ENCODE measurements at places on chromosomes 4 and X.

DNA sequence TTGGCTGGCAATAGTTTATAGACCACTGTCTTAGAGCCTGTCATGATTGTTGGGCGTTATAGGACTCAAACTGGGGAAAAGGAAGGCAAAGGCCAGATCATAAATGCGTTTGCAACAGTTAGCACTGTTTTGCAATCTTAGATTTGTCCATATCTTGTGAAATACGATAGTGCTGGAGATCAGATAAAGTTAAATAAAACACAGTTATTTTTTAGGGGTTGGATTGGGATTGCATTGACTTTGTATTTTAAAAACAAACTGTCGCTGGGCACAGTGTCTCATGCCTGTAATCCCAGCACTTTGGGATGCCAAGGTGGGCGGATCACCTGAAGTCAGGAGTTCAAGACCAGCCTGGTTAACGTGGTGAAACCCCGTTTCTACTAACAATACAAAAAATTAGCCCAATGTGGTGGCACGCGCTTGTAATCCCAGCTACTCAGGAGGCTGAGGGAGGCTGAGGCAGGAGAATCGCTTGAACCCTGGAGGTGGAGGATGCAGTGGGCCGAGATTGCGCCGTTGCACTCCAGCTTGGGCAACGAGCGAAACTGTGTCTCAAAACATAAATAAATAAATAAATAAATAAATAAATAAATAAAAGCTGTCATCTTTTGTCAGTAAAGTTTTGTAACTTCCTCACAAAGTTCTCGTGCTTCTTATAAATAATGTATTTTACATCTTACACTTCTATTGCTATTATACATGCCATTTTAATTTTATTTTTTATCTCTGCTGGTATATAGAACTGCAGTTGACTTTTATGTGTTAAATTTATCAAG lies 117.2 kb downstream of the KDM6A start:
- no peak for DNase-seq

- DNase-seq, result no peak
Observed at GRCh38 chrX:40863671-40864070, 128.3 kb upstream of the MED14 start.

GRCh38 chrX:133638285-133638684 lies 223.0 kb upstream of the GPC4 start:
- no peak for DNase-seq

DNA sequence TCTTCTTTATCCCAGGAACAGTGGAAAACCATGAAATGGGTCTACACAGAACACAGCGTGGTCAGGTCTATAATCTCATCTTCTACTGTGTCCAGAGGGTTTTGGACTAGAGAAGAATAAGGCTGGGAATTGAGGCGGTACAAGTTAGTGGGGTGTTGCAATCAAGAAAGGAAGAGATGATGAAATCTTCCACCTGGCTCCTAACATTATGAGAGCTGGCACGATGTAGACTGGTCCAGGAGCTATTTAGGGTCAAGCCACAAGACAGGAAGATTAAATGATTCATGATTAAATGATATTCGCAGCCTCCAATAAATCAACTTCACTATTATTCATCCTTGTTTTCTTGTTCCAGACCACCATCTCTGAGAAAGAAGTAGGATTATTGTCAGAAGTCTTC lies 88.0 kb downstream of the ARSF start:
- no peak for DNase-seq

GRCh38 chrX:153200462-153200861 lies 21.4 kb downstream of the MAGEA1 start:
- DNase-seq, result no peak

DNA sequence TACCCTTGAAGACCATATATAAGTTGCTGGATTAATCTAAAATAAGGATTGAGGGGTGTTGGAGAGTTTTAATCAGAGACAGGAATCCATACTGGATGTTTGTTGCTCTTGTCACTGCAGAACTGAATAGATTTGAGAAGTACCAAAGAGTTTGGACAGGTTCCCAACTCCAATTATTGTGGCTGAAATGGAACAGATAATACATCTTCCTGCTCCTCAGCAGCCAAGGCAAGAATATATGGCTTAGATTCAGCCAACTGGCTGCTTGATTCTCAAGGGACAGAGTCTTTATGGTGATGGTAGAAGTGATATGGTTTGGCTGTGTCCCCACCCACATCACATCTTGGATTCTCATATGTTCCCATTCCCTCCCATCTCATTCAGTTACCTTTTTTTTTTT lies 97.0 kb upstream of the PDHA2 start:
- no peak for DNase-seq

GRCh38 chrX:28665778-28666177 lies 78.5 kb downstream of the IL1RAPL1 start:
- no peak for DNase-seq

DNA sequence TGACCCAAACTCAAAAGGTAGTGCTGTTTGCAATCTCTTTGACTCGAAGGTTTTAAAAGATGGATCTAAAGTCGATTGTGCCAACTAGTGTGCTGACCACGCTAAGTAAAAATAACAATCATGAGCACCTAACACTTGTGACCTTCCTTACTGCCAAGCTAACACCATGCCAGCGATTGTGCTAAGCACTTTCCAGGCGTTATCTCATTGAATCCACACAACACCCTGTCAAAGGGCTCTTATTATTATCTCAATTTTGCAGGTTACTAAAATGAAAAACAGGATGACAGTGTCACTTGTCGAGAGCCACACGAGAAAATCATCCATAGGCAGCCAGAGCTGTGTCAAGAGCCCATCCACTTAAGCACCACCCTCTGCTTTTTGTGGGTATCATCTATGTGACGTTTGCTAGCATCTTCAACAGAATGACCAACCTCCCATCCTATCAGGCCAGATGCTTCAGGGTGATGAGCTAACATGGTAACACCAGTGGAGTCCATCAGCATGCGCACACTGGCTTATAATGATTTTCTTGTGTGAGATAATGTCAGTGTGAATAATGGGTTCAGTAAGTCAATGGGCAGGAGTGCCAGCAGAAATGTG lies 893 bp upstream of the GAB3 start:
- DNase-seq, result no peak

GRCh38 chr4:83516042-83516772 lies 19.7 kb upstream of the GPAT3 start:
- no peak for DNase-seq

DNA sequence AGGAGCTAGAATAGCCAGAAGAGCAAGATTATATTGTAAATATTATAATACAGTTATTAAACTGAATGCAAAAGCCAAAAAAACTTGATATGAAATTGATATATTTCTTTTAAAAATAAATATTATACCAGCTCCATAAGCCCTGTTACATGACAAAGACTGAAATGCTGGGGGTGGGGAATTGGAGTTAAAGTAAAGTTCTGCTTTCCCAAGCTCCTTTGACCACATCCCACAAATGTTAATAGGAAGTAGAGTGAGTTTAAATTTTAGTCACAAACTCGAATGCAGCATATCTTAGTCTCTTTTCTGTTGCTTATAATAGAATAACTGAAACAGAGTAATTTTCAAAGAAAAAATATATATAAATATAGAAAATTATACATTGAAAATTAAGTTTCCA lies 46.9 kb upstream of the NFKB1 start:
- DNase-seq, result peak; percentile 32

DNA sequence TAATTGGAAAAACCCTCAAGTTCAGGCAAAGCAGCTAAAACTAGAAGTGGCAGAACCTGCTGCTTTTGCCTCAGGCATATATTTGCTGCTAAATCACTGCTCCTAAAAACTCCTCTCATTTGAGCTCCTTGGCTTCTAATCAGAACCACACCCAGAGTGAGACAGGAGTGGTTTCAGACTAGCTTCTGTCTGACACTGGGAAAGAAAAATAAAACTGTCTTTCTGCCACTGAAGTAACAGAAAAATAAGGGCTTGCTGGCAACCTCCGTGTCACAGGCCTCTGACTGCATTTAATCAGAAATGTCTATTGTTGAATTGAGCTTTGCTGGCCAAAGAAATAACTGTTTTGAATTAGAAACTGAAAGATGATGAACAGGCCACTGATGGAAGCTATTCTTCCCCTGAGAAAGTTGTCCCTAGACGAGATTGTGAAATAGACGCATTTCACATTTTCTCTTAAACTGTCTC lies 52.1 kb upstream of the RAP2C start:
- no peak for DNase-seq

DNA sequence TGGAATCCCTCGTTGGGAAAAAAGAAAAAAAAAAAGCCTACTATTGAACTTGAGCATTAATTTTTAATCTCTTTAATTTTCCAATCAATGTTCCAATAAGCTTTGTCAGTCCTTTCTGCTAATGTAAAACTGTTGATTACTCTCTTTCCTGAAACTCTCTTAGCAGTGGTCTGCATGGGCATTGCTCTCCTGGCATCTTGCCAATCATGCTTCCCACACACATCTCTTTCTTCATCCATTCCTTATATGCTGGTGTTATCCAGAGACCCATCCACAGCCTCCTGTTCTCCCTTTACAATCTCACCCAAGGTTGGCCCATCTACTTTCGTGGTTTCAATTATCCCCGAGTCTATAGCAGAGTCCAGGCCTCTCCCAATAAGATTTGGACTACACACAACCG lies 31.8 kb upstream of the KCNE5 start:
- DNase-seq, result no peak

GRCh38 chr4:112284166-112284565 lies 1.5 kb downstream of the TIFA start:
- no peak for DNase-seq

DNA sequence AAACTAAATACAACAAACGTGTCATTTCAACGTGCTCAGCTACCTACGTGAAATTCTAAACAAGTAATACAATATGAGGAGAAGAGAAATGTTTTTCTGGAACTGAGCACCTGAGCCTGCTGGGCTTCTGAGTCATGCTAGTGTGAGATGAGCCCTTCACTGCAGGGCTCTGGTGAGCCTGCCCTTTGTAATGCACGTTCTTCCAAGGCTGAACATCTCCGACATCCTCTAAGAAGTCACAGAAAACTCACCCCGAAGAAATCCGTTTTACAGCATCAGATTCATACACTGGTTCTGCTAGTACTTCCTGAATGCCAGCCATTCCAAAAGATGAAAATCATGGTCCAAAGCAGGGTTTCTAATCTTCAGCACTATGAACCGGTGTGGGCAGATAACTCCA lies 157.1 kb downstream of the AMELX start:
- no peak for DNase-seq

- peak; percentile 49 for DNase-seq
Observed at GRCh38 chr4:244471-244870, 60.8 kb downstream of the ZNF732 start.

DNA sequence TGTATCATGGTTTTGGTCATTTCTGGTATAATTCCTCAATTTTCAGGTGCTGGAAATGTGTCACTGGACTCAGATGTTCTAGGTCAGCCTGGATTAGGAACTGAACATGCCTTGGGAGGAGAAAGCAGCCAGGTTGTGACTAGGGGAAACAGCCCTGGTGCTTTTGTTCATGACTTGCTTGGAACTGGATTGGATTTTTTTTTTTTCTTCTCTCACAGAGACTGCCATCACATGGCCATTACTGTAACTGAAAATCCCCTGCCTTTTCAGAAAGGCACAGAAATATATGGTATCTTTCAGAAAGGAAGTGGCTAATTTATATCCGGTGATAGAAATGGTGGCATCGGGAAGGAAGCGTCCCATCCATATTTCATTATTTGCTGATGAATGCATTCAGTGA lies 34.6 kb downstream of the SEPTIN11 start:
- peak; percentile 53 for DNase-seq

DNA sequence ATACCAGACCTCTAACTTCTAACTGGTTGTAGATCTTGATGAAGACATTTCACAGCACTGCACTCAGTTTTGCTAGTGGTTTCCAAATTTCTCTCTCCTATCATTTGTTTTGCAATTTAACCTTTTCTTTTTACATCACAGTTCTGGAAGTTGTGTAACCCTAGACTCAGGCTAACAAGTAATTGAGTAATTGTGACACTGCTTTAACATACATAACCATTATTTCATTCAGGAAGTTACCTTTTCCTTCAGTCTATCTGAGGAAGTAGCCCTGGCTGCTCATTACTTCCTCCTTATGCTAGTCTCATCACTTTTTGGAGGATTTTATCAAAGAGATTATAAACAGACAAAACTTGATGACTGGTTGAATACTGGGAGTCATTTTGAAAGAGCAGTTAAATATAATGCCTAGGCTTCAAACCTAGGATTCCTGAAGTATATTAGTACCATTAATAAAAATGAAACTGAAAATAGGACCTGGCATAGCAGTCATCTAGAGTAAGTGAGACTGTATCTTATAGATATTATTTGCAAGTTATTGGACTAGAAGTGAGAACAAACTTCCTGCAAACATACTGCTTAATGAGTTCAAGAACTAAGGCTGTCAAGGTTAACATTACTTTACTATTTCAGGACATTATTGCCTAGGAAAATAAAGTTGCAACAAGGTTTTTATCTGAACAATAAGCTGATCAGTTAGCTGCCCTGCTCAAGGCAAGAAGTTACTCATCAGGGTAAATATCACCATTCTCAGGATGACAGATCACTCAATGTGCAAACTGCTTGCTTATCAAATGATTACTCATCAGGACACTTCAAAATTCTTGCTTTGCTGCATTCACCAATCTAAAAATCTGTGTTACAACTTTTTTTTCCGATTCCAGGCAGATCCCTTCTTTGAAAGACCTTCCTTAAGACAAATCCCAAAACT lies 25.6 kb upstream of the TEX13C start:
- DNase-seq, result no peak

DNA sequence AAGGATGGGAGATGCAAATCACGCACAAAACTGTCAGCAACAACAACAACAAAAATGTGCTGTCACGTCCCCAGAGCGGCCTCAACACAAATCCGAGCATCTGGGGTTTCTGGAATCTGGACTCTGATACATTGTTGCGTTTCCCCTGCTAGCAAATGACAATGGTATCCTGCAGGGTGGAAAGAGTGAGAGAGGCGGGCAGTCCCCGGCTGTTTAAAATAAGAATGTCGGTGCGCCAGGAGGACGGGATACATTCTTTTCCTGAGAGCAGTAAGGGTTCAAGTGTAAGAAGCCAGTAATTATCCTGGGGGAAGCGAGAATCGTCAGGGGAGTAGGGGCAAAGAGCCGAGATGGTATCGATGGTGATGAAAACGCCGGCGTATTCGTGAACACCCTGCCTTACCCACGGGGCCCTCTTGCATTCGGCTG lies 310.2 kb downstream of the ASMT start:
- no peak for DNase-seq
